CD4-positive, alpha-beta T cell (primary cell): ENCODE measurements at places on chromosomes 3 and 15.

DNA sequence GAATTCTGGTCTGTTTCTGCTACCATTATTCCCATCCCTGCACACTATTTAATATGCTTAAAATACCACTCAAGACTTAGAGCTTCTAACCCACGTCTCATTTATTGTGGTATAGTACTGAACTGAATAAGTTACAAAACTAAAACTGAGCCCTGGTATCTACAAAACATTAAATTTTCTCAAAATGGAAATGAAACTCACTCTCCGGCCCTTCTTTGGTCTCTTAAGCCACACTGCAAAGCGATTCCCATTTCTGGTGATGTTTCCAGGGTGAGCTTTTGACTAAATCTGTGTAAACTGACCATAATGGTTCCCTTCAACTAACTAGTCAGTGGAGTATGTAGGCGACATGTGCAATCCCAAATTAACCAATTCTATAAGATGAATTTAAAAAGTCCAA is 18.6 kb downstream of the KPNA4 start:
- no peak for DNase-seq

- no peak for DNase-seq
Observed at GRCh38 chr3:122974764-122975162, 52.8 kb downstream of the SEMA5B start.

- DNase-seq, result no peak
Observed at GRCh38 chr15:78714890-78715289, 73.9 kb upstream of the CHRNB4 start.

GRCh38 chr3:34219556-34219955 is 421.1 kb downstream of the PDCD6IP start:
- no peak for DNase-seq

DNA sequence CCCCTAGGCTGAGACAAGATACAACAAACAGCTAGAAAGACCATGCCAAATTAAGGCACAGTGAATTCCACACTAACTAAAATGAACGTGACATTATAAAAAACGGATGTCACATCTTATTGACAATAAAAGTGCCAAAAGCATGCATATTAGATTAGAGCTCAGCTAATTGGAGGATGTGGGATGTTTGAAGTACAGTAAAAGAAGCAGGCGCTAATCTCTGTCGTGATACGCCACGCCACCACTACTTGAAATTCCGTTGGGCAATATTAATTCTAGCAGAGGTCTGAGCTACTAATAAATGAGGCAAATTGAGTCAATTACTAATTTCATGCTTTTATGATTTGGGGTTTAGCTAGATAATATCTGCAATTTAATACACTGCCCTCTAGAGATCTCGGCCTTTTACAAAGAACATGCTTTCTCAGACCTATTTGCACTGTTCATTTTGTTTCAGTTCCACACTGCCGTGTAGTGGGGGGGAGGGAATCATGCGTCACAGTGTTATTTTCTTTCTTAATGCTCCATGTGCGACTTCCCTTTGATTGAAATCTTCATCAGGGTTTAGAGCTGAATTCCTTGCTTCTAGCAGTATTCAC is 52.9 kb upstream of the ROBO2 start:
- no peak for DNase-seq

- DNase-seq, result no peak
Observed at GRCh38 chr3:38580450-38581382, 68.8 kb downstream of the SCN5A start.

GRCh38 chr3:4754180-4755086 is 224.8 kb upstream of the BHLHE40 start:
- DNase-seq, result no peak

DNA sequence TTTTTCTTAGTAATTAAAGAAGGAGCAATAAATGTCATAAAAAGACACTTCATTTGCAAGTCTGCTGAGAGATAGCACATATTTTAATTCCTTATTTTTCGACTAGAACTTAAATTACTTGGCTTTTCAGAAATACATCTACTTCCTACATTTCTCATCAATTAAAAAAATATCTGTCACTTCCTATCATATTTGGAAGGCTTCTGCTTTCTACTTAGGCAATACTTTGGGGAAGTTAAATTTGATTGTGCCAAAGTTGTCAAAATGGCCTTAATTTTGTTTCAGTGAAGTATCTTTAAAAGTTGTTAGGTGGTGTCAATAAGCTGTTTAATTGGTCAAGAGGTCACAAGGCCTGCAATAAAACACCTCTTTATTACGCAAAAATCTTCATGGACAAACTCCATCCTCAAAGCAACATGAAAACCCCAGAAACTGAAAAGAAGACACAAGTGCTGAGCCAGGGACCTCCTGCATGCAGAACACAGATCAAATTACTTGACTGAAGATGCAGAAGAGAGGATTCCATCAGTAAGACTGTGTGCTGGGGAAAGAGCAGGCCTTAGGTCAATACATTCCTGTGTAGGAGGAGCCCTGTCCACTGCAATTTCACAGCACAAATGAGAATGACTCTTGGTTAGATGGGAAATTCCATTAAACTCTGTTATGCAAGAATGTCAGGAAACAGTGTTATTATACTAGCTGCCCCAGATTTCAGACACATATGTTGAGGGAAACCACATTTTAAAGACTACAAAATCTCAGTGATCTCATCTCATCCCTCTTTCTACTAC is 48.0 kb upstream of the FSTL1 start:
- DNase-seq, result no peak

DNA sequence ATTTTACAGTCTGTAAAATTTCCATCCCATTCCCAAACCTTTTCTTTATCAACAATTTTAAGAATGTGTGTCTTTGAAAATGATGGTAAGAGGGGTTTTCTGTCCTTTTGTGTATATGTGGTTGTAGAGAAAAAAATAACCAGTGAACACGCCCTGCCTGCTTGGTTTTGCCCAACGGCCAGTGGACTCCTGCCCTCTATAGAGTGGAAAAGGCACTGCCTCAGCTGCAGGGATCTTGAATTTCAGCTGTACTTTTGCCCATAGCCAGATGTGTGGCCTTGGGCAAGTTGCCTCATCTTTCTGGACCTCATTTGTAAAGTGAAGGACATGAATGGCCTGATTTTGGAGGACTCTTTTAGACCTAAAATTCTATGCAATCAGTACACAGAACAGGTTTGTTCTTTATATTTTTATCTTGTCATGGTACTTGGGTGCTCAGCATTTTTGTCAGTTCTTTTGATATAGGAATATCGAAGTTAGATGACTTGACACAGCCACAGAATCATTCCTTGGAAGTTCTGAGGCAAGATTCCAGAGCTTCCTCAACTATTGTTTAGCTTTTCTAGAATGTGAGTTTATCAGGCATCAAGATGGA is 81.0 kb downstream of the CLDN11 start:
- DNase-seq, result no peak

DNA sequence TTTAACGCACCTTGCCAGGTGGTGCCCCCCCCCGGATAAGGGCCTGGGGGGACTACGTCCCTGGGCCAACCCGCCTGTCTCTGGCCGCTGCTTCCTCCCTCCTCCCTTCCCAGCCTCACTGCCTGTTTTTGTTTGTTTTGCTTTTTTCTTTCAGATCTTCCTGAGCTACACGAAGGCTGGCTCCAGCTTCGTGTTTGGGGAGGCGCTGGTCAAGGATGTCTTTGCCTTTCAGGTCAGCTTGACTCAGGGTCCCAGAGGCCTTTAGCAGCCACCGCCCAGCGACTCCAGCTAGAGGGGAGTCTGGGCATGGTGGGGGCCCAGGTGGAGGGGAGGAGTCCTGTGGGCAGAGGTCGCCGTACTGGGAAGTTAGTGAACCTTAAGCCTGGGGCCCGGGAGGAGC is 24.1 kb downstream of the SLC28A1 start:
- DNase-seq, result no peak
